Natural killer cell (primary cell): ENCODE measurements at places on chromosomes 13 and 19.
A peak's percentile ranks its signal among the peaks of the same experiment; 100 is the strongest.

GRCh38 chr19:19656451-19657396 is 6.8 kb downstream of the ATP13A1 start:
- peaks cover 8% of the 10 kb centered on the region for H3K4me1 ChIP-seq
- H3K27ac ChIP-seq, result no peak overlapping the region
- no peaks in the 10 kb centered on the region for H3K27me3 ChIP-seq

DNA sequence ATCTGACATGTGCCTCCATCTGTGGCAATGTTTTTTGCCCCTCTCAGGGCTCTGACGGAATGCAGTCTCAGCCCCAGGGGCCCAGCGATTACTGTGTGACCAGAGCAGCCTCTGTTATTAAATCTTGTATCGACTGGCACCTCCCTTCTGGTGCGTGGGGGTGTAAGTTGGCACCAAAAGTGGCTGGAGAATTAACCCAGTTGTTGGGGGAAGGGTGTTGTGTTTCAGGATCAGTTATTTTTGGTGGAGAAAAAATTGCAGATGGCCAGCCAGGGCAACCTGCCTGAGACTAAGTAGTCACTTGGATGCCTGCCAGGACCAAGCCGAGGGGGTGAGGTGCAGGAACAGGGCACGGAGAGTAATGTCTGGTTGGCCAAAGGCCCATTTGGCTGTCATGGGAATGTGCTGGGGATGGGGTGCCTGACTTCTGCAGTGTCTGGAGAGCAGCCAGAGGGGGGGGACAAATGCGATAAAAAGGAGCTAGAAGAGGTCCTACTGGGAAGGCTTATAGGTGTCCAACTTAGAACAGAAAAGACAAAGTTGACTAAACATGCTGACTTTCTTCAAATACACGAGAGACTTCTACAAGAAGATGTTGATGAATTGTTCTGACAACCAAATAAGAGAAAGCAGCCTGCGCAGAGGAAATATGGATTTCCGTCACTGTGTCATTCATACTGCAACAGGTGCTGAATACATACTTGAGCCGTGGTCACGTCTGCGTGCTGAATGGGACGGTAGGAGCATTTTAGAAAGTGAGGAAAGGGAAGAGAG is 69.8 kb downstream of the SIAH3 start:
- H3K27ac ChIP-seq, result no peak overlapping the region
- no peak for DNase-seq
- no peaks in the 10 kb centered on the region for H3K4me1 ChIP-seq
- H3K4me3 ChIP-seq, result no peak overlapping the region
- no peaks in the 10 kb centered on the region for H3K36me3 ChIP-seq

- H3K27me3 ChIP-seq, result no peaks in the 10 kb centered on the region
- no peak for DNase-seq
- no peak overlapping the region for H3K27ac ChIP-seq
- H3K4me3 ChIP-seq, result no peak overlapping the region
These were observed 456.6 kb downstream of the FGF9 start for GRCh38 chr13:22127277-22128164.

DNA sequence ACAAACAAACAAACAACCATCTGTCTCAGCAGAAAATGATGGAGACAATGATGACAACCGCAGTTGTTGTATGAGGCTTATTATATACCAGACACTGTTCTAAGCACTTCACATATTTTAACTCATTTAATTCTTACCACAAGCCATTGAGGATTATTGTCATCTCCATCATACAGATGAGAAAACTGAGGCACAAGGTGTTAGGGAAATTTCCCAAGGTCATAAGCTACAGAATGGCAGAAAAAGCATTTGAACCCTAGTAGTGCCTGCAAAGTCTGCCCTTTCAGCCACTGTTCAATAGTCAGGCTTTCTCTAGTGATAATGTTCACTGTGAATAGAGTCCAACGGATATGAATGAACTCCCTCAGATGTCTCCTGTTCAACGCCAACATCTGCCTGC is 60.1 kb downstream of the GPALPP1 start:
- no peak for DNase-seq
- no peaks in the 10 kb centered on the region for H3K27me3 ChIP-seq
- H3K4me1 ChIP-seq, result peaks cover 9% of the 10 kb centered on the region
- H3K36me3 ChIP-seq, result no peaks in the 10 kb centered on the region
- H3K27ac ChIP-seq, result no peak overlapping the region
- H3K4me3 ChIP-seq, result no peak overlapping the region

DNA sequence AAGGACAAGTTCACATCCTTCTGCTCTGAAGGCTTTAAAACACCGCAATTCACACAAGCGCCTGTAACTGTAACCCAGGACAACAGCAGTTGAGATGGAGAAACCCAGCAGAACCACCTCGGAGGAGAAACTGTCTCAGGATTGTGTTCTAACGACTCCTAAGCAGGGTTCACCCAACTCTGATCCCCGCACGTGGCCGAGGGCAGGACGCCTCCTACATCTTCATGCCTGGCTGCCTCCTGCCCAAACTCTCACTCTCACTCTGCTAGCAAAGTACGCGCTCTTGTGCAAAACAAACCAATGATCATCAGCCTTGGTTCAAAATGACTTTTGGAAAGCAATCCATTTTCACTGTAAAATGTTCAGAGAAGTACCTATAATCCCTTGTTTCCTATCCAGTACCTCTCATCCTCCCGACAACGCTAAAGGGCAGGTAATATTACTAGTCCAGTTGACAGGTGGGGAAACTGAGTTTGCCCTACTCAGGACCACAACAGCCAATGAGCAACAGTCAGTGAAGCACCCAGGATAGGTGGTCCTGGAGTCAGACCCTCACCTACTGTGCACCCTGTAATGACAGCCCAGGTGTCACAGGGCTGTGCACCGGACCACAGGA is 25.6 kb downstream of the EPS15L1 start:
- no peaks in the 10 kb centered on the region for H3K36me3 ChIP-seq
- no peak for DNase-seq
- peak overlapping the region; percentile 88 for H3K27ac ChIP-seq
- H3K4me3 ChIP-seq, result no peak overlapping the region
- peaks cover 90% of the 10 kb centered on the region for H3K4me1 ChIP-seq
- H3K27me3 ChIP-seq, result no peaks in the 10 kb centered on the region

GRCh38 chr13:45915686-45916439 is 64.3 kb upstream of the SIAH3 start:
- no peaks in the 10 kb centered on the region for H3K27me3 ChIP-seq
- H3K27ac ChIP-seq, result no peak overlapping the region
- H3K4me3 ChIP-seq, result no peak overlapping the region
- H3K36me3 ChIP-seq, result no peaks in the 10 kb centered on the region
- no peak for DNase-seq

- H3K27me3 ChIP-seq, result peaks cover 27% of the 10 kb centered on the region
- peak within 1 kb of the TSS; percentile 45 for H3K4me3 ChIP-seq
- DNase-seq, result peak; percentile 68
- no peaks in the 10 kb centered on the region for H3K36me3 ChIP-seq
- H3K4me1 ChIP-seq, result peaks cover 14% of the 10 kb centered on the region
- H3K27ac ChIP-seq, result no peak within 1 kb of the TSS
These were observed at the start of gene GPC5 for GRCh38 chr13:91398413-91399188. Gene GPC5 (plus strand): TSS chr13:91398621.

- H3K36me3 ChIP-seq, result no peaks in the 10 kb centered on the region
- peaks cover 6% of the 10 kb centered on the region for H3K4me1 ChIP-seq
- no peak for DNase-seq
- H3K27me3 ChIP-seq, result no peaks in the 10 kb centered on the region
These were observed 4.1 kb downstream of the FRY start for GRCh38 chr13:32035716-32036115.

DNA sequence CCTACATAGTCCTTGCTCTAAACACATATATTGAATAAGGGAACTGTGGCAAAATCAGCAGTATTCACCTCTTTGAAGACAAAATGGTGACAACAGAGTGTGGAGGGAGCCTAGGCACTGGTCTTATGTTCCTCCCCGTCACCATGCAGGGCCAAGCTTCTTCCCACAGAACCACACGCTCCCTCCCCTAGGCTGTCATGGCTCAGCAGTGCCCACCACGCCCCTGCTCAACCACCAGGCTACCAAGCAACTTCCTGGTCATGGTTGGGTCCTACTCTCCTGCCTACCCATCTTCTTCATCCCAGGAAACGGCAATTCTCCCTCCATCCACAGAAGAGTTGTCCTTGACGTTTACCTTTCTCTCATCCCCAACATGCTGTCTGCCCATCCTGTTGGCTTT is 126.1 kb downstream of the CRYL1 start:
- no peak overlapping the region for H3K4me3 ChIP-seq
- H3K27me3 ChIP-seq, result no peaks in the 10 kb centered on the region
- peaks cover 10% of the 10 kb centered on the region for H3K4me1 ChIP-seq
- H3K36me3 ChIP-seq, result peaks cover 2% of the 10 kb centered on the region

GRCh38 chr19:15367439-15367838 is 12.1 kb downstream of the AKAP8 start:
- H3K4me1 ChIP-seq, result no peaks in the 10 kb centered on the region
- no peak overlapping the region for H3K27ac ChIP-seq
- peaks cover 66% of the 10 kb centered on the region for H3K36me3 ChIP-seq
- no peak for DNase-seq
